ENCODE measurements at places on chromosomes 7 and 10. TPM values are rescaled to one million over a fixed set of nuclear protein-coding genes. Genes with fewer than 3 reads are reported as not detected.

The TEX47 gene
- not detected for polyA plus RNA-seq

The RRP12 gene
- polyA plus RNA-seq: 10.6 TPM

The ABHD11 gene
- 10.2 TPM for polyA plus RNA-seq

The KEL gene
- polyA plus RNA-seq: 0.21 TPM

The C10orf90 gene
- not detected for polyA plus RNA-seq

The SNCG gene
- polyA plus RNA-seq: not detected

The MKRN1 gene
- 117 TPM for polyA plus RNA-seq

The PTPRE gene
- polyA plus RNA-seq: 9.4 TPM

The FEZF1 gene
- polyA plus RNA-seq: not detected

The RALA gene
- polyA plus RNA-seq: 44.3 TPM

The CALML3 gene
- not detected for polyA plus RNA-seq

The SLC26A4 gene
- polyA plus RNA-seq: not detected

All from naive thymus-derived CD4-positive, alpha-beta T cell (primary cell).